SK-N-SH (cell line): ENCODE measurements at places on chromosomes 4 and X. TPM values are rescaled to one million over a fixed set of nuclear protein-coding genes. Genes with fewer than 3 reads are reported as not detected.

The C4orf50 gene
- polyA plus RNA-seq: under 0.01 and 0.03 TPM in 2 replicates

The LEF1 gene
- polyA plus RNA-seq: 0.36 and 0.89 TPM in 2 replicates

GRCh38 chrX:46587753-46588171 lies 14.2 kb downstream of the CHST7 start:
- no peak for DNase-seq

- DNase-seq: no peak
Observed at GRCh38 chrX:109184506-109185139, 297.3 kb downstream of the GUCY2F start.

GRCh38 chr4:122692641-122693520 lies 39.6 kb upstream of the BBS12 start:
- DNase-seq: no peak

GRCh38 chr4:2075987-2076907 lies 17.1 kb downstream of the NAT8L start:
- DNase-seq: no peak

GRCh38 chrX:67622053-67622585 lies 78.3 kb downstream of the AR start:
- DNase-seq: no peak
